ENCODE measurements at places on chromosomes 7 and 10.

DNA sequence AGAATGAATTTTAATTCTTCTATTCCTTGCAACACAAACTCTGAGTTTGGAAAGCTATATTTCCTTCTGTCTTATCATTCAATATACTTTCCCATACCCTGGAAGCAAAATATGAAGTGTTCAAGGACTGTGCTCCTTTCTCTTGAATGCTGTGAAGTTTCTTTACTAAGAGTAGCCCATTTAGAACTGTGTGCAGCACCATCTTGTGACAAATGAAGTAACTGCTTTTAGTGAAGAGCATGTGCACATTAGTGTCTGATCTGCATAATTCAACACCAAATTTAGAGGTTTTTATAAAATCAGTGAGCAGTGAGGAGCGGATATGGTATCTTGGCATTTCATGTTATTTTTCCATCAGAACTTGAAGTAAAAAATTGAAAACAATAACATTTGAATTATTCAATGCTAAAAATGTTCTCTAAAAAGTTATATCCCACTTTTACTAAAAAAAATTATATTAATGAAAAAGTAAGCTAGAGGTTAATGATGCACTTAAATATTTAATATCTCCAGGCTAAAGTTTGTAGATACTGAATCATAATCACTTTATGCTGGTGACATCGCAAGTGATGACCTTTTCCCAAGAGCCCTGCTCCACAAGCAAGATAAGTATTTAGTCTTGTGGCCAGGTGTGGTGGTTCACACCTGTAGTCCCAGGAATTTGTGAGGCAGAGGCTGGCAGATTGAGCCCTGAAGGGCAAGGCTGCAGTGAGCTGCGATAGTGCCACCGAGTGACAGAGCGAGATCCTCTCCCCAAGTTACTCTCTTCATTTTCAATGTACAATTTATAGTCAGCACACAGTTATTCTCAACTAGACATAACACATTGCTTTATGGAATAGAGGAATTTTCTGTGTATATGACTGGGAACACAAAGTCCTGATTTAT lies 108.8 kb upstream of the PCLO start:
- no peak for DNase-seq

DNA sequence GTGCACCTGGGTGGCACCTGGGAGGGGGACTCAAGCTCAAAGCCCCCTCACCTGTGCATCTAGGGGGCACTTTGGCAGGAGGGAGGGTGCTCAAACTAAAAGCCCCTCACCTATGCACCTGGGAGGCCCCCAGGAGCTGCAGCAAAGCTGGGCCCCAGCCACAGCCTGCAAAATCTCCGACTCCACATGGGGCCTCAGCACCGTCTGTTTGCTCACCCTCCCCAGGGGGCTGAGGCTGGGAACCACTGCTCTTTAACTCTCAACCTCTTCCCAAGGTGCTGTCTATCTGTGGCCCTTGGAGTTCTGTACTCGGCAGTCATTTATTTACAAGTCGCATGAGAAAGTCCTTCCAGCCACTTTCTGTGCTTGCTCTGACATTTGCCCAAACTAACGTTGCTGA lies 458.4 kb downstream of the DNAJB6 start:
- no peak for DNase-seq

DNA sequence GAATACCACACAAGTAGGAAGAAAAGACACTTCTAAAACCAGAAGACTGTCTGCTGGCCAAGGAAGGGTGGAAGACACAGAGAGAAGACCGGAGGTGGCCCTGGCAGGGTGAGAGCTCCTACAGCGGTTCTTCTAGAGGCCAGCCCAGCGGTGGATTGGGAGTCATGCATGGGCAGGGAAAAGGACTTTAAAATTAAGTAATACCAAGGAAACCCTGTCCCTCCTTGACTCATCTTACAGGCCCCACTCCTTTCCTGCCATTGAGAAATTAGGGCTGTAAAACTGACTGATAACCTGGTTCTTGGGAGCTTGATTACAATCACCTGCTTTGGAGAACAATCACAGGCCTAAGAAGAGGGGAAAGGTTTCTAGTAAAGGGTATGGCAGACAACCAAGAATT lies 16.1 kb downstream of the CALML3 start:
- DNase-seq, result no peak

GRCh38 chr10:103819493-103819892 lies 35.9 kb downstream of the SH3PXD2A start:
- no peak for DNase-seq

Data from right kidney (tissue), 9 donors.